ENCODE measurements at places on chromosomes 12 and 14.

DNA sequence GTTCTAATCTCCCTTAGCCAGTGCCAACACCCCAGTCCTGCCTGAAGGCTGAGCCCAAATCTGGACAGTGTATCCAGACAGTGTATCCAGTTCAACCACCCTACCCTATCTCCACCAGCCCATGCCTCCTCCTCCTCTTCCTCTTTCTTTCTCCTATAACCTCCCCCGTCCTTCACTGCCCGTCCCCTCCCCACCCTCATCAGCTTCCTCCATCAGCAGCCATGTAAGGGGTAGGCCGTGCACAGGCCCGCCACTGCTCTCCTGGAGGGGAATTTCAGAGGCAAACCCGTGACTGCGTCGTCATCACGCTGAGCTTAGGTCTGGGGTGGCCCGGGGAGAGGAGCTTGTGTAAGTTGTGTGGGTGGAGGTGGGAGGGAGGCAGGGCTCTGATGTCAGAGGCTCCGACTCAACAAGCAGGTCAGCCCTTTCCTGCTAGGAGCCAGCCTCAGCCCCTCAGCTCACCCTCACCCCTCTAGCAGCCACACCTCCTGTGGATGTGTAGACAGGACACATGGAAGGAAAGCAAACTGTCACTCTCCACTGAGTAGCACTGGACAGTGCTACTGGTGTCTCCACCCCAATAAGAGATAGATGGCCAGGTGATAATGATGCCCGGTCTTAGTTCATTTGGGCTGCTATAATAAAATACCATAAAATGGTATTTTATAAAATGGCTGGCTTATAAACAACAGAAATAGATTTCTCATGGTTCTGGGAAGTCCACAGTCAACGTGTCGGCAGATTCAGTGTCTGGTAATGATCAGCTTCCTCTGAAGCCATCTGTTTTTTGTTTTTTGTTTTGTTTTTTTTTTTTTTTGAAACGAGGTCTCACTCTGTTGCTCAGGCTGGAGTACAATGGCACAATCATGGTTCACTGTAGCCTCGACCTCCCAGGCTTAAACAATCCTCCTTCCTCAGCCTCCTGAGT is 50.5 kb downstream of the IRF2BPL start:
- no peak for DNase-seq

GRCh38 chr12:1989111-1989510 is 15.1 kb downstream of the DCP1B start:
- DNase-seq: no peak

DNA sequence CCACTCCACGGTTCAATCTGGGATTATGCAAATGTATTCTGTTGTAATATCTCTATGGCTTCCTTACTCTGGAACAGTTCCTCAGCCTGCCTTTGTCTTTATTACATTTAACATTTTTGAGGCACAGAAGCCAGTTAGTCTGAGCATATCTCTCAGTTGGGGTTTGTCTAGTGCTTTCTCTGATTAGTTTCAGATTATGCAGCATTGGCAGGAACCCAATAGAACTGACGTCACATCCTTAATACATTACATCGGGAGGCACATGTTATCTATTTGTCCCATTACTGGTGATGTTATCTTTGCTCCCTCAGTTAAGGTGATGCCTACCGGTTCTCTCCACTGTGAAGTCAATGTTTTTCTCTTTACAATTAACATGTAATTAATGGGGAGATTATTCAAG is 62.4 kb downstream of the PPM1A start:
- no peak for DNase-seq

GRCh38 chr12:64173456-64173855 is 48.6 kb downstream of the KICS2 start:
- DNase-seq: no peak

GRCh38 chr12:118982984-118983761 is 1.8 kb downstream of the SRRM4 start:
- no peak for DNase-seq

- DNase-seq: no peak
Observed at GRCh38 chr12:126385785-126386184, 1320.5 kb downstream of the AACS start.

DNA sequence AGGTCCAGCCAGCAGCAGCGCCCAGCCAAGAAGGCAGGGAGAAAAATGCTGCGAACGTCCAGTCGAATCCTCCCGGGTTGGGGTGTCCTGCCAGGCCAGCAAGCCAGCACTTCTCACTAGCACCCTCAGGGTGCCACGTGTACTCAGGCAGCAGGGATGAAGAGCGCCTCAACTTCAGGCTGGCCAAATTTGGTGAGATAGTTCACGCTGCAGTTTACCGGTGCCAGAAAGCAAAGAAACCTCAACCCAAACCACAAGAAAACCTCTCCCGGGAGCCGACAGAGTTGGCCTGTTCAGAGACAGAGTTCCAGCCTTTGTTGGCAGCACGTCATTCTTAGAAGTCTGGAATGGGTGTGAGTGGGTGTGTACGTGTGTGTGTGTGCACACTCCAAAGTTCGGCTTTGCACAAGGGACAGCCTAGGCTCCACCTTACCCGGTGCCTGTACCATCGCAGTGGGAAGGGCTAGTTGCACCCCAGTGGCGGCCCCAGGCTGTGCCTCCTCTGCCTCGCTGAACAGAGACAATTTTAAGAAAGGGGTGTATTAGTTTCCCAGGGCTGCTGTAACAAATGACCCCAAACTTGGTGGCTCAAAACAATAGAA is 42.1 kb downstream of the ELK3 start:
- no peak for DNase-seq

DNA sequence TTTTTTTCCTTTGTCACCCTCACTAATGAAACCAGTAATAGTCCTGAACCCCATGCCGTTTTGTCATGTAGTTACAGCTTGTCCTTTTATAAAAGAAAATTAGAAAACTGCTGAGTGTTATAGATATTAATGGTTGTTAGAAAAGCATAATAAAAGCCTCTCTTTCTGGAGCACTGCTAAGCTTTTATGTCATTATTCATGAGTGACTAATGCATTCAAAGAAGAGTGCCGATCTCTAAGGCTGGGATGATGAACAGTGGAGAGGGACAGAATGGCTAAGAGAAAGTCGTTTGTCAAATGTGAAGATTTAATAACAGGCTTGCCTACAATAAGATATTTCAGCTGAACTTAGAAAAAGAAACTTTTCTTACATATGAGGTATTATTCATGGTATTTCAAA is 121.6 kb downstream of the MGAT4C start:
- DNase-seq: peak; percentile 11

DNA sequence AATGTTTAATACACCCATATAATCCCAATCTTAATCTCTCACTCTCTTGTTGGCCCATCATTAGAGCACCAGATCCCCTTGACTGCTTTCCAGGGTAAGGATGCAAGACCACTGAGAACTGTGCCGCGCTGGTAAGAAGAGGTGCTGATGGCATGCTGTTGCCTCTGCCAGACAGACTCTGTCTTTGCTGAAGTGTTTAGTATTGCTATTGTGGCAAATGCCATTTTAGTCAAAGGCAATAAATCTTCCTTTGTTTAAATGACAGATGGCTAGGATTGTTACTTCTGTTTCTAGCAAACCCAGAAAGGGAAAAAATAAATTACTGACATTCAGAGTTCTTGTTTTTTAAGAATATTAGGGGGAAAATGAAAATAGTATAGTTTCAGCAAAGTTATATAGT is 152.3 kb downstream of the MON2 start:
- no peak for DNase-seq

DNA sequence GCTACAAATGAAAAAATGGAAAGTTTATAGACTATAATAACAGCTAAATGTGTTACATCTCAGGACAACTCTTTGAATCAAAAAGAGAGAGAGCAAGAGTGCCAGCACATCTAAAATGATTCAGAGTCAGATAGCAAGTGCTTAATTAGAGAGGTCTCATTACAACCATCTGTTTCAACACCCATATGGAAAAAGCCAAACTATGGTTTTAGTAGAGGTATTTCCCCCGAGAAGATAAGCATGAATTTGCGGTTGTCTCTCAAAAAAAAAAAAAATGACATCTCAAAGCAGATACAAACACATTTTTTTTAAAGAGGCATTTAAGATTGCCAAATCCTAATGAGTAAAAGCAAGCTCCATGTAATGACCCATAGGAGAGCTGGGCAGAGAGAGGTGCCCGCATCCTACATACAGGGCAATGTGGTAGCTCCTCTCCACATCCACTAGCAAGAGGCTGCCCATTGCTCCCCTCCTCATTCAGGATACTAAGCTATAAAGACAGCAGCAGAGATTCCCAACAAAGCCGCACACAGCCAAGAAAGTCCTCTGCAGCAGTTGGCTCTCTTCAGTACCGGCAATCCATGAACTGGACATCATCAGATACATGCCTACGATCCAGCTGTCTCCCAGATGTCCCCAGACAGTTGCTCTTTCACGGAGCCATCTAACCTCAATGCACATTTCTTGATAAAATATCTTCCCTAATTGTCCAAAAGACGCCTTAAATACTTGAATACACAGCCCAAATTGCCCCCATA is 100.4 kb downstream of the EFCAB11 start:
- DNase-seq: no peak

DNA sequence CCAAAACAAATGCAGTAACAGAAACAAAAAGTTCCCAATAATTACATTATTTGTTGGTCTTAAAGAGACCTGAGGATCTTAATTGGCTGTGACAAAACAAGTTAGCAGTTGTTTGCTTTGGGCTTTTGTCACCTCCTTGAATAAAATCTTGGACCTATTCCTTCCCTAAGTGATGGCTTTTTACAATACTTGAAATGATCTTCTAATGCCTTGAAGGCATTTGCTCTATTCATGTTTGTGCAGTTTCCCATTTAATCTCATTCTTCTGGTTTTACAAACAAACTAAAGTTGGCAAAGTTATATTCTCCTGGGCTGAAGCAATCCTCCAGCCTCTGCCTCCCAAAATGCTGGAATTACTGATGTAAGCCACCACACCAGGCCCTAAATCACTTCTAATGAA is 98.8 kb downstream of the OSBPL8 start:
- no peak for DNase-seq

GRCh38 chr12:56299308-56299852 is 750 bp downstream of the CS start:
- DNase-seq: no peak

DNA sequence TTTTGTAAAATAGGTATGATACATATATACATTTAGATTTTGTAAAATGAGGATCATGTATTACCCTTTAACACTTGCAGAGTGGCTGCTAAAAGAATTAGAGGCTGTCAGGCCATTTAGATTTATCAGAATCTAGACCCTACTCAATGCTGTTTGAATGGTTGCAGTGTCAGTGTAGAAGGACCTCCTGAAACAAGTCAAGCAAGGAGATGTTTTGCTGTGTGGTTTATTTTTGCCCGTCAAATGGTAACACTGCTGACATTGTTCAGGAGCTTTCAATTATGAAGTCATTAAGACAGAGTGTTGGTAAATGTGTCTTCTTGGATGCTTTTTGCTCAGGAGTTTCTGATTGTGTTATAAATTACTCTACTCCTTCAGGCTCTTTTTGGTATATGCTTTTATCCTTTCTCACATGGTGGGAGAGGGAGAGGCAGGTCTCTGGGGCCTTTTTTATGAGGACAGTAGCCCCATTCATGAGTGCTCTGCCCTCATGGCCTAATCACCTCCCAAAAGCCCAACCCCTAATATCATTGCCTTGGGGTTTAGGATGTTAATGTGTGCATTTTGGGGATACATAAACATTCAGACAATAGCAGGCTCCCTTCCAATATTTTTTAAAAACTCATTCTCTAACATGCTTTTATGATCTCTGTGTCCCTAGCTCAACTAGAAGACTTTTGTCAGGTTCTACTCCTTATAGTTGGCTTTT is 16.5 kb downstream of the EID3 start:
- no peak for DNase-seq

DNA sequence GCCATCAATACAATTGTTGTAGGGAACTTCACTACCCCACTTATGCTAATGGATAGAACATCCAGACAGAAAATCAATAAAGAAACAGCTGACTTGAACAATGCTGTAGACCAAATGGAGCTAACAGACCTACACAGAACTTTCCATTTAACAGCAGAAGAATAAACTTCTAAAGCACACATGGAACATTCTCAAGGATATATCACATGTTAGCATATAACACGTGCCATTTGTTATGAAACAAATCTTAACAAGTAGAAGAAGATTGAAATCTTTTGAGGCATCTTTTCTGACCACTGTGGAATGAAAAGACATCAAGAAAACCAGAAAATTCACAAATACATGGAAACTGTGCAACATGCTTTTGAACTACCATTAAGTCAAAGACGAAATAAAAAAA is 62.5 kb upstream of the RNU6-8 start:
- no peak for DNase-seq

DNA sequence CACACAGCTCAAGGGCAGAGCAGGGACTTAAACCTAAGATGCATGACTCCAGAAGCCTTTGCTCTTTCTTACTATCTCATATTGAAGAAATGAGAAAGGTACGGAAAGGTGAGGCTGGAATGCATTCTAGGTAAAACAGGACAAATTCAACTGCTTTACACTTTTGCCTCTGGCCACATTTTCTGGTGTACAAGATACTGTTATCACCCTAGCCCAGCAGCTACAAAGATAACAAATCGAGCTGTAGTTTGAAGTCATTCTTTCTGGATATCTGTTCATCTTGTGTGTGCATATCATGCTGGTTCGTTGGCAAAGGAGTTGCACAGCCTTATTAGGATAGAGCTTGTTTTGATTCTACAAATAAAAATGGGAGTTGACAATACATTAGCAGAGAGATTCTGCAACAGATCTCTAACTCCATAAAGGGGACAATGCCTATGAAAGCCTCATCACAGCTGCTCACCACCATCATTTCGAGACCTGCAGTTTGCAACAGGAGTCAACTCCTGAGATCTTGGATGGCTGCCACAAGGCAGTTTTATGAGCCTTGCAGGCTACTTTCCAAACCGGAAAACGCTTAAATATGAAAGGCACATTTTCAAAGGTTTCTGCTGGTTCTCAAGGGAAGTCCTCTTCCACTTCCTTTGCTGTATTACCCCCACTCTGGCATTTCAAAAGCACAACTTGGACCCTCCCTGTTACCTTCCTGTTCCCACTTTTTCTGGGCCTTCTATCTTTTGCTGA is 64.9 kb downstream of the STXBP6 start:
- DNase-seq: no peak

DNA sequence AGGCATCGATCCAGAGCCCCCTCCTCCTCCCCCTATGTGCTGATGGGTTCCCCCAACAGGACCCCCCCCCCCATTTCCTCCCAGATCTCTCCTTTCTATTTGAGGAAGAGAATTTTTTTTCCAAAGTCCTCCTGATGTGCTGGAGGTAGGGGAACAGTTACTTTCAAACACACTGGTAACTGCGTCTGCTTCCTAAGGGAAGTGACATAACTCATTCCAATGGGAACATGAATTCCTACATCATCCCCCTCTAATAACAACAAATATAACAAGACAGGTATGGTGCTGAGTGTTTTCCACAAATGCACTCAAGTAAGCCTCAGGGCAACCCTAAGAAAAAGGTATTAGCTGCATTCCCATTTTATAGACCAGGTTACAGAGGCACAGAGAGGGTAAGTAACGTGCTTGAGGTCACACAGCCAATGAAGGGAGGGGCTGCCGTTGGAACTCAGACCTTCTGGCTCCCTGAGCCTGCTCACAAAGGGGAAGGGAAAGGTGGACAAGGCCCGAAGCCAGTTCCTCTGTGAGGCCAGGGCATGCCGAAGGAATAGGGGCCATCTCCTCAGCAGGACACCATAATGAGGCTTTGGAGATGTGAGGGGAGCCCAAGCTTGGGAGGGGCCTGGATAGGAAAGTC is 121.1 kb upstream of the NCOR2 start:
- DNase-seq: no peak

GRCh38 chr14:64801800-64802199 is 77.9 kb downstream of the SPTB start:
- DNase-seq: peak; percentile 10

Measured in midbrain (tissue), 1 donor.